ENCODE measurements at places on chromosomes 12 and 14.
A peak's percentile ranks its signal among the peaks of the same experiment; 100 is the strongest.

GRCh38 chr12:49233842-49234526, 30.9 kb upstream of the TUBA1C start:
- peak; percentile 22 for DNase-seq

DNA sequence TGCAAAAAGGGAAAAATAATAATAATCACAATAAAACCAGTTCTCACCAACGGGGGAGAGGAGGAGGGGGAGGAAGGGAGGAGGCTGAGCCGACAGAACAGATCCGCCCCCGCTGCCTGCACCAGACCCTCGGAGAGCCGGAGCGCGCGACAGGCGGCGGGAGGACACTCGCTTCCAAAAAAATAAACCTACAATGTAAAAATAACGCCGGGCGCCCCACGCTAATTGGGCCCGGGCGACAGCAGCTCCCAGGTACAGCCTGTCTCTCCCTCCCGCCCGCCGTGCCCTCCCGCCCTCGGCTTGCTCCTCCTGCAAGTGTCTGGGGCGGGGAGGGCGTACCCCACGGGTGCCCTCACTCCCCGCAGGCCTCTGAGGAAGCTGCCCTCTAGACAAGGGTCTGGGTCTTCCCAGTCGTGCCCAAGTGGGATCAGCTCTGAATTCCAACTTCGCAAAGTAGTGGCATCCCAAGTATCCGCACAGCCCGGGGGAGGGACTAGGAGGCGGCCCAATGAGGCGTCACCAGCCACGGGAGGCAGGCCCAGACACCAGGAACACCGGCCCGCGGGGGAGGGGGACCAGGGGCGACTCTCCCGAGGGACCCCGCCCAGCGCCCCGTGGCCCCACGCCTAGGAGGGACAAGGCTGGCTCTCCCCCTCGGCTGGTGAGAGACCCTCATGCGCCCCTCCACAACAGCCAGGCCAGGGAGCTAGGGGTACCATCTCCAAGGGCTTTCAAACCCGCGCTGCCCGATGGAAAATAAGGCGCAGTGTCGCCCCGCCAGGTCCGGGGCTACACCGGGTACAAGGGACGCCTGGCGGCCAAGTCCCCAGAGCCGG, 1.0 kb downstream of the NCOR2 start:
- DNase-seq: peak; percentile 87

- DNase-seq: no peak
Measured at GRCh38 chr12:52699960-52700359, 3.4 kb downstream of the KRT77 start.

- DNase-seq: peak; percentile 37
Measured at GRCh38 chr14:89422181-89422951, 5.3 kb upstream of the FOXN3 start.

DNA sequence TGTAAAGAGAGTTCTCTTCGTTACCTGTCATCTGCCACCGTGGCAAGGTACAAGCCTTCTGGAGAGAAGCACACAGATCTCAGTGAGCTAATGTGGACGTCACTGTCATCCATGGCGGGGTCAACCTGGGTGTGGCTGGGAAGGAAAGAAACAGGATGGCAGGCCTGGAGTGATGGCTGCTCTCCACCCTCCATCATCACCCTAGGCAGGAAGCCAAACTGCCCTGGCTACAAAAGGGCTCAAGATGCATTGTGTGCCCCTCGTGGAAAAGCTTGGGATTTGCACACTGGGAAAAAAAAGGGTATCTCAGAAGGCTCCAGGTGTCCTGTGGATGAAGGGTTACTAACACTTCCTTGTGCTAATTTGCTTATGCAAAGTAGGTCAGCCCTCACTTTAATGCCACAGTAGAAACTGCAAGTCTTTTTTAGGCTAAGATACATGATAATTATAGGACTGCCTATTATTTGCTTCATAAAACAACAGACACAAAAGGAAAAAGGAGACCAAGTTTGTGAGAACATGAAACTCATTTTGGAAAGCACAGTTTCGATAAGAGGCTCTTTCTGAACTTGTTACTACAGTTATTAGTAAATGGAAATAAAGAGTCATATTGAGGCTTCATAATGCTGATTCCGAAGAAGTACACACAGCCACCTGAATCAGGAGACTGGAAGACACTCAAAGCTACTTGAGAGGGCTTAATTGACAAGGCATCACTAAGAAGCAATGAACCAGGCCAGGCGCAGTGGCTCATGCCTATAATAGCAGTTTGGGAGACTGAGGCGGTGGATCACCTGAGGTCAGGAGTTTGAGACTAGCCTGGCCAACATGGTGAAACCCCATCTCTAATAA, 18.9 kb downstream of the RFC5 start:
- no peak for DNase-seq

DNA sequence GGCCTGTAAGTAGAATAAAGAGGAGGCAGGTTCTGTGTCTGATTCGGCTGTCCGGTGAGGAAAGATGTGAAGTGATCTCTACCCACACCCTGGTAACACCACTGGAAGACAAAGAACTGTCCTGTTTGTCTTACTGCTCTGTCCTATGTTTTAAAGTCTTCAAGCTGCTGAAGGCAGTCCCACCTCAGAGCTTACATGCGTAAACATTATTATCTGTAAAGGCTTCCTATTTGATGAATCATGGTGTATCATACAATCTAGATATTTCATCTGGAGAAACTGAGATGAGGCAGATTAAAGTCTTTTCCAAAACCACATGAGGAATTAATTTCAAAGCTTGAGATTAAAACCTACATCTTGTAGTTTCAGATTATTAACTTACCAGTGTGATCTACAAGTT, 427.6 kb downstream of the ZFP36L1 start:
- no peak for DNase-seq

GRCh38 chr14:85016496-85016895, 513.4 kb upstream of the FLRT2 start:
- DNase-seq: no peak

- DNase-seq: no peak
Measured at GRCh38 chr12:124612410-124612680, 44.9 kb upstream of the NCOR2 start.

DNA sequence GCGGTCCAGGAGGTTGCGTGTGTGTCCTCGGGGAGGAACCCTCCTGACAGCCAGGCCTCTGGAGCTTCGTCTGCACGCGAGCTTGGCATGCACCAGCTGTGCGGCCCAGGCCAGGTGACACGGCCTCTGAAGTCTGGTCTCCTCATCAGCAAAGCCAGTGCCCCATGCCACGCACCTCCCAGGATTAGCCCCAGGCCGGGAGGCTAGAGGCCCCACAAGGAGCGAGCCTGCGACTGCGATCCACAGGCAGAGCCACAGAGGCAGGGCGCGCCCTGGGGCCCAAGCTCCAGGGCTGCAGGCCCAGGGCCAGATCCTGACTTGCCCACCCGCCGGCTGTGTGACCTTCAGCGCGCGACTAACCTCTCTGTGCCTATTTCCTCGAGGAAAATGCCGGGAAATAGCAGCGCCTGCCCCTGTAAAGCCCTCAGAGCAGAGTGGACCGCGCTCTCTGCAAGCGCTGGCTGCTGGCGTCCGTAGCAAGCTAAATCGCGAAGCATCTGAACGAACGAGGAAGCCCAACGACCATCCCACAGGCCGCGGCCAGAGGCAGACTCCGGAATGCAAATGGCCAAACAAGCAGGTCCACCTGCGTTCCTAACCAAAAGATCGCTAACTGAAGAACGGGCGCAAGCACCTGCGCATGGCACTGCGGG, 492 bp upstream of the BTBD6 start:
- no peak for DNase-seq

Data from pancreas (tissue), 10 donors.